ENCODE measurements at places on chromosomes 6 and 20.

DNA sequence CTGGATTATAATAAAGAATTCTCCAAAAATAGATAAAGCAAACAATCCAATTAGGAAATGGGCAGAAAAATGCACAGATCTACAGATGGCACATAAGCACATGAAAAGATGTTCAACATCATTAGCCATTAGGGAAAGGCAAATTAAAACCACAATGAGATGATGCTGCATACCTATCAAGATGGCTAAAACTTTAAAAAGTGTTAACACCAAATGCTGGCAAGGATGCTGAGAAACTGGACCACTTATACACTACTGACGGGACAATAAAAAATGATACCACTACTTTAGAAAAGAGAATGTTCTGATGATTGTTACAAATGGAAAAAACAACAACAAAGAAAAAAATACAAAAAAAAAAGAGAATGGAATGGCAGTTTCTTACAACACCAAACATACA lies 26.5 kb downstream of the LCA5 start:
- DNase-seq, result no peak

GRCh38 chr6:56992036-56992435 lies 37.1 kb downstream of the BEND6 start:
- DNase-seq, result no peak

DNA sequence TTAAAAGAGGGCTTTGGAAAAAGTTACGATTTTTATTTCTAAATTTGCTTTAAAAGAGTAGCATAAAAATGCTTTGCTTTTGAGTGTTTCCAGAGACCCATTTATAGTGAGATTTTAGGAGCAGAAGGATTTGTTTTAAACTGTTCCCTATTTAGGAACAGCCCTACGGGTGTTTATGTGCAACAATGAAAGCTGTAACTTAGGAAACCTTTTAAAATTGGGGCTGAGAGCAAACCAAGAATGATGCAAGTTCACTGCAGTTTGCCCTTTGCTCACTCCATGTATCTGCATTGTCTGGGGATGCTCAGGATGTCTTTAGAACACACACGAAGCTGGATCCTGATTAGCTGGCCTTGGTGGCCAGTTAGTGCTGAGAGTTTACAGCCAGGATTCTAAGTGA lies 40.9 kb downstream of the GHRH start:
- DNase-seq, result no peak

GRCh38 chr6:118768904-118769325 lies 117.5 kb upstream of the CEP85L start:
- DNase-seq, result no peak

GRCh38 chr6:83461438-83461837 lies 30.6 kb upstream of the ME1 start:
- DNase-seq, result no peak

DNA sequence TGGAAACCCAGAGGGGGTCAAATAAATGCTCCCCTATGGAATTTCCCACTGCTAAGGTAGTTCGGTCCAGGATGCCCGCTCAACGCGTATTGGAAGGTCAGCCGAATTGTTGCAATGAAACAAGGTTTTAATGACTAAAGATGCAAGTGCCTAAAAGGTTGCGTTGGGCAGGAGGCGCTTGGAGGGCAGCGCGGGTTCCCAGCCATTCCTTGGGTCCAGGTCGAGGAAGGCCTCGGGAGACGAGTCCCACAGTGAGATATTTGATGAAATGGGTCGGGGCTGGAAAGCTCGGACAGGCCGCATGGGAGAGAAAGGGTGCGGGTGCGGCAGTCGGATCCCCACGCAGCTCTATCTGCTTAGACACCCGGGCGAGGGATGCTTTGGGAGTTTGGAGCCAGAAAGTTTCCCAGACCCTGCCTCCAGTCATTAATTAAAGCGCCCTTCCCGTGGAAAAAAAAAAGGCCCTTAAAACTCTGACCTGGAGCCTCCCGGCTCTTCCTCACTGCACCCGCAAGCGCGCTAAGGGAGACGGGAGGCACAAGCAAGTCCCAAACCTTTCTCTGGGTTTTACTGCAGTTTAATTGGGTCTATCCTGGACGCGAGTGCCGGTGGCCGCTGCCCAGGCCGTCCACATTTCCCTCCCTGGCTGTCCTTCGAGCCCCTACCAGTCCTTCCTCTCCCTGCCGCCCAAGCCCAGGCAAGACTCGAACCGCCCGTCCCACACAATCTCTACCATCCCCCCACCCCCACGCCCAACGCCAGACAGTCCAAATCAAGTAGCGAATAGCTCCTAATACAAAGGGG lies 24.2 kb downstream of the TFAP2A start:
- DNase-seq, result no peak

- DNase-seq, result no peak
Observed at GRCh38 chr6:142297996-142298753, 3.6 kb upstream of the ADGRG6 start.

DNA sequence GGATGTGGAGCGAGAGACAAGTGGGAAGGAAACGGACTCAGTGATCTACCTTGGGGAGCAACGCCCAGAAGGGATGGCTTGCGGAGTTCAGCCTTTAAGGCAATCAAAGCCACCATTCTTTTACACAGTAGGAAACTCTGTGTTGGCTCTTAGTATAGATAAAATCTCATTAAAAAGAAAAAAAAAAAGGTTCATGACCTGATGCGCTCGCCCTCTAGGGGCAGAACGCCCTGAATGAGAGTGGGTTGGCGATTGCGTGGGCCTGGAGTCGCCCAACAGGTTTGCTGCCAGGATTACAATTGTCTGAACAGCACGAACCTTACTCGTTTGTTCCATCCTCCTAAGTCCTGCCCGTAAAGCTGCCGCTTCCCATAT lies 1.2 kb downstream of the TPD52L1 start:
- DNase-seq, result no peak

DNA sequence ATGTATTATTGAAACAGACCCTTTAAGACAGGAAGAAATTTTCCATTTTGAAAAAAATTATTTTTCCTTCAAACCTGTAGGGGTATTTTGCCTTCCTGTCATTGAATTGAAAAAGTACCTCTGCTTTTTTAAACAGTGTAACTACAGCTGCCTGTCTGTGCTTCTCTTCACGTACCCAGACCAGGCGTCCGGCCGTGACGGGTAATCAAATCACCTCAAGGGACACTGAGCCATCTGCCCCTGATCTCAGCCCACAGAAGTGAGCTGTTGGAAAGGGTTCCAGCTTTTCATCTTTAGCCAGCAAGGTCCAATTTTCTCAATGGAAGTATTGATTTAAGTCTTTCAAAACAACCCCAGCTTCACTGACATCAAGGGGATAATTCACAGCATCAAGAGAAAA lies 58.0 kb downstream of the SLC35D3 start:
- DNase-seq, result no peak

DNA sequence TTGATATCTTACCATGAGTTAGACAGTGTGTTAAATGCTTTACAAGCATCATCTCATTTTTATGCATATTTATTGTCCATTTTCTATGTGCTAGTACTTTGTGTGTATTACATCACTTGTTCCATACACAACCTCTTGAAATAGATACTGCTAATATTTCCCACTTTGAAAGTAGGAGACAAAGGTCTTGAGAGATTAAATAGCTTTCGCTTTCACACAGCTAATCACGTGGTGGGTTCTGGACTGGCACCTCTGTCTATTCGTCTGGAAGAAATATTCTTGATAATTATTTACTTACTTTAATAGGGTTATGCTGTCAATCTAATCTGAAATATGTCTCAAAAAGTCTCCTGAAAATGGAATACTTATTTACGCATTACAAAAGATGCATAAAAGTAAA lies 30.2 kb downstream of the EPHA7 start:
- DNase-seq, result no peak

- no peak for DNase-seq
Observed at GRCh38 chr6:46903175-46903574, 18.6 kb downstream of the ADGRF5 start.

GRCh38 chr20:51189814-51190782 lies 167.2 kb upstream of the KCNG1 start:
- DNase-seq, result no peak

DNA sequence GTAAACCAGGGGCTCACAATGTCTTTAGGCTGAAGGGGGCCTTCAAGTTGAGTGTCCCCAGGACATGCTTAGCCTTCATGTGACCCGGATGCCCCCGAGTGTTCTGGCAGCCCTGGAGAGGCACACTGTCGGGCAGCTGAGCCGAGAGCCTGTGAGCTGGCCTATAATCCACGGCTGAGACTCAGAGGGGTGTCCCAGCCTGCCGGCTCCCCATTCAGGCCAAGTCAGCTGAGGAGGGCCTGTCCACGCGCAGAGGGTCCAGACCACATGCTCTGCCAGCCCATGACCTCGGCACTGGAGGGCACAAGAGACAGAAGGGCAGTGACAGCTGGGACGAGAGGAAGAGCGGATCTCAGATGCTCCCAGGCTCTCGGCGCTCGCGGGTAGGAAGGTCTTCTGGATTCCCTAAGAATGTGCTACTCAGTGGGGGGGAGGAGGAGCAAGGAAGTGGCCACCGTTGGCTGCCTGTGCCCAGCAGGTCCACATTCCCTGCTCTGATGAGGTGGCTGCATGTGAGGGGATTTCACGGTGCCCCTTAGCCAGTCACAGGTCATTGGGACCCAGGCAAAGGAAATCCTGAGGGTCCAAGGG lies 224.7 kb downstream of the NRN1 start:
- no peak for DNase-seq

DNA sequence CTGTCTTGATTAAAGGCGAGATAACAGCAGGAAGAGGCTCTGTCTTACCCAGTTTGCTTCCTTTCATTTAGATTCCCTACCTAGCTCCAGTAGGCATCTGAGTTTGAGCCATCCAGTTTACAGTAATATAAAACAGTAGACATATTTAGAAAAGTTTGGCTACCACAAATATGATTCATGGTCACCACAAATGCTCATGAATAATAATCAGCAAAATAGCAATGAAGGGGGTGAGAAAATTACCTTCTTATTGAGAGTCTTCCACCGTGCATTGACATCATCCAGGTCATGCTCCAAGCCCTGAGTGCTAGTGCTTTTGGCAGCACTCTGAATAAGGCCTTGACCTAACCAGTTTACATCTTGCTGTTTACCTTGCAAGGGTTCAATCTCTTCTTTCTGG lies 106.2 kb downstream of the DST start:
- no peak for DNase-seq

- no peak for DNase-seq
Observed at GRCh38 chr6:131877999-131878789, 70.4 kb downstream of the ENPP1 start.

- DNase-seq, result no peak
Observed at GRCh38 chr6:13725052-13725451, 13.4 kb upstream of the RANBP9 start.

DNA sequence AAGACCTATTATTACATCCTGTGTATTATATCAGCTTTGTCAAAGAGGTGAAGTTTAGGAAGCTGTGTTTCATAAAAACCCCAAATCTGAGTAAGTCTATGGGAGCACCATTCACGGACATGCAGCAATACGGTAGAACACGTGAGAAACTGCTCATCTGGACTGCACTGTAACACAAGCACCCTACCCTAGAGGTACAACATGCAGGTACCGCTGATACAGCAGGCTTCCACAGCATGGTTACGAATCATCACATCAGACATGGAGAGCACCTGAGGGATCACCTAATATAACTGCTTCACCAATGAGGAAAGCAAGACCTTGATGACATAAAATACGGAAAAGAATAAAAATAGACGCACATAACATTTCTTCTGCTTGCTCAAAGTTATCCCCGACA lies 96.7 kb downstream of the GMDS start:
- DNase-seq, result no peak

GRCh38 chr6:138063726-138064125 lies 43.5 kb downstream of the PERP start:
- no peak for DNase-seq

DNA sequence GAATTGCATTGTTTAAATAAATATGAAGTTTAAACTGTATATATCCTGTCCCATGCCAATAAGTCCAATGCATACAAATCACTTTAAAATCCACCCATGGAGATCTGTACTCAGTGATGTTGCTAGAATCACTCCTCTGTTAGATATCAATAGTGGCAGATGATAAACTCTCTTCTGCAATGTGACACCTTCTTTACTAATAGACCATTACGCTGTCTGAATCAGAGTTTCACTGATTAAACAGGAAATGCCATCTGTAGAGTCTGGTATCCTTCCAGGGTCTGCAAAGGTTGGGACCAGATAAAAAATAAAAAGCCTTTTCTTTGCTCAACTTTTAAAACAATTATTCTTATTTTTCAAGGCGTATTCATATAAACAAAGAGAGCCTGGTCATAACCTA lies 134.5 kb downstream of the EDN3 start:
- DNase-seq, result no peak

- DNase-seq, result no peak
Observed at GRCh38 chr6:100565439-100566104, 100.9 kb upstream of the SIM1 start.

- no peak for DNase-seq
Observed at GRCh38 chr6:49097116-49097515, 365.9 kb downstream of the MMUT start.

GRCh38 chr6:45707176-45707575 lies 308.5 kb downstream of the CLIC5 start:
- no peak for DNase-seq
